ENCODE measurements at places on chromosomes 12 and 14. TPM values are rescaled to one million over a fixed set of nuclear protein-coding genes. Genes with fewer than 3 reads are reported as not detected.
A peak's percentile ranks its signal among the peaks of the same experiment; 100 is the strongest.

TUBA1C gene
- 454 TPM for polyA plus RNA-seq

PROX2 gene
- not detected for polyA plus RNA-seq

DNA sequence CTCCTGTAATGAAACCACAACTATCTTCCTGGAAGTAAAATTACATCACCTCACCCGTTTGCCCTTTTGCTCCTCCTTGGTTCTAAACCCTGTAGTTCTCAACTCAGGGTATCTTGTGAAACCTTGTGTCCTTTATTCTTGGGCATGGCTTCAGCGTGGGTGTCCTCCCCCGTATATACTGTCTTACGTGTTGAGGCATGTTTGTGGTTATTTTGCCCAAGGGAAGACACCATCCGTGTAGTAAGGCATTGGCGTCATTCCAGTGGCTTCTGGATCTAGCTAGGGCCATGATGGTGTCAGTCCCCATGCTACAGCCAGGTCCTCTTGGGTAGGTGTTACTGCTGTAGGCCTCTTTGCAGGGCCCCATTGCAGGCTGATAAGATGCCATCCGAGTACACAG is 115.4 kb downstream of the ZFP36L1 start:
- DNase-seq: no peak

DNA sequence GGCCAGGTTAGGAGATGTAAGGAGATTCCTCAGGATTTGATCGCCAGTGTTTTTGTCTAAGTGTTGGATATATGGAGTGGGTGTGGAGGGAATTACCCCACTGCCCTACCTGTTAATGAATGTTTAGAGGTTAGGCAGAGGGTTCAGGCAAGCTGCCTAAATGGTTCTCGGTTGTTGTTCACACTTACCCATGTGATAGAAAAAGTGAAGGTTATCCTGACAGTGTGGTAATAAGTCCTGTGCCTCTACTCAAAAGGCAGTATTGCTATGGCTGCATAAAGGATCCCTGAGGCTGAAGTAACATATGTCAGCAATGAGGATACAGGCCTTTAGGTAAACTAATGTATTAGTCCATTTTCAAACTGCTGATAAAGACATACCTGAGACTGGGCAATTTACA is 112.0 kb downstream of the GPHN start:
- no peak for DNase-seq

DNA sequence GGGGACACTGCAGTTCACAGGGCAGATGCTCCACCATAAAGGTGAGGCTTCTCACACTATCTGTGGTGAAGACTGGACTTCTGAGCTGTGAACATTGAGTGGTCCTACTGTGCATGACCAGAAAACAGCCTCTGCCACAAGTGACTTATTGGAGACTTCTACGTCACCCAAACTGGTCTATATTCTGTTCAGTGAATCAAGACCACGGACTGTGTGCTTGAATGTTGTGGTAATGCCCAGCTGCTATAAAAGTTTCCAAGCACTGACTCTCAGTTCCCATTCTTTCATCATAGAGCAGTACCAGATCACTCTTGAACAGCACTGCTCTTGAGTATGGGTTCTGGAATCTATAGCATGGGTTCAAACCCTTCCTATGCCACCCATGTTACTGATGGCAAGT is 4.8 kb upstream of the PLEK2 start:
- DNase-seq: no peak

- no peak for DNase-seq
These were observed 20.3 kb downstream of the FCF1 start for GRCh38 chr14:74733221-74733620.

- DNase-seq: no peak
These were observed 36.5 kb downstream of the CIT start for GRCh38 chr12:119840582-119840981.

- DNase-seq: no peak
These were observed 52.3 kb downstream of the SOCS2 start for GRCh38 chr12:93624595-93625294.

GRCh38 chr12:111454716-111455447 is 49.2 kb downstream of the SH2B3 start:
- no peak for DNase-seq

DNA sequence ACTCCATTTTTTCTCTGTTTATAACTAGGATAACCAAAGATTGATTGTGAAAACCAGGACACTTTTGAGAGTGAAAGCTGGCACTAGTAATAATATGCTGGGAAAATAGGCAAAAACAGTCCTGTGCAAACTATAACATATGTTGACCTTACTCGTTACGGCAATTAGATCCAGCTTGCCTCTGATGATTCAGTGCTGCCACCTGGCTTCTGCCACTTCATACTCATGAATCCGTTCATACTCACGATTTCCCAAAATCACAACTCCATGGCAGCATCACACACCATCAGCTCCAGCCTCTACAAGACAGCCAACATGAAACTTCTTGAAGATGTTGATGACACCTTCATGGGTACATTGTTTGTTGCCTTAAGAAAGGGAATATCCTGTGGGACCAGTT is 49.1 kb upstream of the CAND1 start:
- no peak for DNase-seq

DNA sequence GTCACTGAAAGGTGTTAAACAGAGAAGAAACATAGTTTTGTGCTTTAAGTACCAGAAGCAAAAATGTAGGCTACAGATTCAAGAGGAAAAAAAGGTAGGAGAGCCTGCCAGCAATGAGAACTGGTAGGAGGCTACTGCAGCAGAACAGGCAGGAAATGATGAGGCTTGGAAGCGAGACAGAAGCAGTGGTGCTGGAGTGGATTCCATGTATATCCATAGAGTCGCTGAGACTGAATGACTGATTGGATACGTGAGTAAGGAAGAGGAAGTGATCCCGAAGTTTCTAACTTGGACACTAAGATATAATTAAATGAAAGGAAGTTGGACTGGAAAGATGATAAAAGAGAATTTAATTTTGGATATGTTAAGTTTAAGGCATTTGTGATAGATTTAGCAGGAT is 45.0 kb upstream of the CCDC91 start:
- no peak for DNase-seq

- DNase-seq: peak; percentile 89
These were observed 466 bp downstream of the KICS2 start for GRCh38 chr12:64221651-64222008.
